Common myeloid progenitor, CD34-positive (primary cell): ENCODE measurements at places on chromosomes 6 and 20.

DNA sequence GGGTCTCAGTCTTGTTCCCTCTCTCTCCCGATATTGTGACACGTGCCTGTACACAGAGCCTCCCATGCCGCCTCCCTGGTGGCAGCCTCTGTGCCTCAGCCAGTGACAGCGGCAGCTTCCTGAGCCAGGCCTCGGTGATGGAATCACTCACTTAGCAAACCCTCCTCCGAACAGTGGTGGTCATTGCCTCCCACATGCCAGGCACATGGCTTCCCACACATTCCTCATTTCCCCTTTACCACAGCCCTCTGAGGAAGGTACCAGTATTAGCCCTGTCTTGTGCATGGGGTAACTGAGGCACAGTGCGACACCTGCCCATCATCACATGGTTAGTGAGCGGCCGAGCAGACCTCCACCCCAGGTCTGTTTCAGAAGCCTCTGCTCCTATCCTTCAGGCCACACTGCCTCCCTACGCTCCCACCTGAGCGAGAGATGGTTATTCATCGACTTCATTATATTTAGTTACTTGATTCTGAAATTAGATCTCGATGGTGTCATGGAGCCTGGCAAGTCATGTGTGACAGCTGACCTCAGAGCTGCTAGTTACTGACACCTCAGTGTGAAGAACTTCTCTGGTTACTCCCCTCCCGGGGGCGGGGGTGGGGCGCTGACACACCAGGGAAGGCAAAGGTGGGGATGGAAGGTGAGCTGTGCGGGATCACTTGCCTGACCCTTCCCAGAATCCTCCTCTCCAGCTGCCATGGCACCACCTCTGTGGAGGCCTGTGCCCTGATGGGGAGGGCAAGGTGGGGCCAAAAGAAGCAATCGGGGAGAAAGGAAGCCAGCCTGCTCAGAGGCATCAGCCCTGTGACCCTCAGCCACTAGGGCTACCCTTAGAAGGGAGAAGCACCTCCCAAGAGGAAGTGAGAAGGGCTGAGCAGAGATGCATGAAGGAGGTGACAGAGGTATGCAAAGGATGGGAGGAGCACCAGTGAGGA lies 17.9 kb downstream of the MDGA1 start:
- no peak overlapping the region for H3K4me3 ChIP-seq
- H3K4me1 ChIP-seq, result no peaks in the 10 kb centered on the region
- H3K27ac ChIP-seq, result no peak overlapping the region
- no peak for DNase-seq
- H3K27me3 ChIP-seq, result no peaks in the 10 kb centered on the region

DNA sequence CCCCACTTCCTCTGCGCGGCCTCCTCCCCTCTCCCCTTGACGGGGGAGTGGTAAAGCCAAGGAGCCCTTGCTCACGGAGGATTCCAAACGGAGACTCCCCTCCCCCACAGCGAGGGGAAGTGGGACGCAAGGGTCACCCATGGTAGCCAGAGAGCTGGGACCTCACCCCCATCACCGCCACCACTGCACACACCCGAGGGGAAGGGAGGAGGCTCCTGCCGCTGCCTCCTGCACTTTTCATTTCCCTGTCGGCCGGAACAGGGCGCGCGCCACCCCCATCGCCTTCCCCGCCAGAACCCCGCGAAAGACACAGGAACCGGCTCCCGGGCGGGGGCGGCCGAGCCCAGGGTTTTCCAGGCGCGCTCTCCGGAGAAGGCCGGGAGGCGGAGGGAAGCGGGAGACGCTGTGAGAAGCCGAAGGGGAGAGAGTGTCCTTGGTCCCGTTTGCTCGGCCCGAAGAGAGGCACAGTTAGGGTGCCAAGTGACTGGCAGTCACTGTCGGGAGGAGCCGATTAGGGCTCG lies 789 bp downstream of the CCND3 start:
- H3K4me3 ChIP-seq, result peak overlapping the region; percentile 53
- no peaks in the 10 kb centered on the region for H3K36me3 ChIP-seq
- H3K4me1 ChIP-seq, result peaks cover 64% of the 10 kb centered on the region
- no peak overlapping the region for H3K27ac ChIP-seq

DNA sequence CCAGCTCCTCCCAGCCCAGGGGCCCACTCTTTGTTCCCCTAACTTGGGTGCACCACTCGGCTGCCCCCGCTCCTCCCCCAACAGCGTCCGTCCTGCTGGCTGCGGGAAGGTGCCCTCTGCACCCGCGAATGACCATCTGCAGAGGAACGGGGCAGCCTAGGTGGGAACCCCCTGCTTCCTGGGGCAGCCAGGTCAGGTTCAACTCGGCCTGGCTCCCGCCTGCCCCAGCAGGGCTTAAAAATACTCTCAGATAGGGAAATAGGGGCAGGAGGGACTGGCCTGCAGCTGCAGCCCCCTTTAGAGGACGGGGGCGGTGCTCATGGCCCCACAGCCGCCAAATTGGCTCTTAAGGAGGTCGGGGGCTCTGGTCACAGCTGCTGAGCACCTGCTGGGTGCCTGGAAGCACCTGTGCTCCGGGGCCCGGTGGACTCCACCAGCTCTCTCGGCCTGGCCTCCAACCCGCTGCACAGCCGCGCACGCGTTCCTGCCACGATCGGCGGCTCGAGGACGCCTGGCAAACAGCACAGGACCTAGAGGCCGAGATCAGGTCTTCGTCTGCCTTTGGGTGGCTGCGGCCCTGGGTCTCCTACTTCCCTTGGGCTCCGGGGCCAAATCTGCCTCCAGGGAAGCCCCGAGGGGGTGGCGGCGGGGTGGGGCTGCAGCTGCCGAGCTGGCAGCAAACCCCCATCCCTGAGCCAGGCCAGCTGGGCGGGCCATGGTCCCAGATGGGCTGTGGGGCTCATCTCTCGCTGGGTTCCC lies 700 bp upstream of the LAMA5 start:
- no peaks in the 10 kb centered on the region for H3K36me3 ChIP-seq
- DNase-seq, result peak; percentile 41
- H3K27ac ChIP-seq, result no peak overlapping the region
- H3K27me3 ChIP-seq, result peaks cover 13% of the 10 kb centered on the region
- H3K4me3 ChIP-seq, result peak overlapping the region; percentile 16

- no peak overlapping the region for H3K27ac ChIP-seq
- no peaks in the 10 kb centered on the region for H3K27me3 ChIP-seq
- peaks cover 18% of the 10 kb centered on the region for H3K4me1 ChIP-seq
- H3K4me3 ChIP-seq, result no peak overlapping the region
- peak; percentile 52 for DNase-seq
These were observed 45.0 kb downstream of the LYRM4 start for GRCh38 chr6:5215799-5216198.

- DNase-seq, result peak; percentile 50
- no peak overlapping the region for H3K27ac ChIP-seq
- no peaks in the 10 kb centered on the region for H3K27me3 ChIP-seq
- H3K4me1 ChIP-seq, result peaks cover 47% of the 10 kb centered on the region
These were observed 3.3 kb downstream of the VEGFA start for GRCh38 chr6:43773050-43773979.

GRCh38 chr20:59873409-59873808 lies 60.0 kb downstream of the SYCP2 start:
- H3K4me1 ChIP-seq, result no peaks in the 10 kb centered on the region
- H3K27me3 ChIP-seq, result no peaks in the 10 kb centered on the region
- H3K4me3 ChIP-seq, result no peak overlapping the region
- no peak overlapping the region for H3K27ac ChIP-seq
- DNase-seq, result no peak

DNA sequence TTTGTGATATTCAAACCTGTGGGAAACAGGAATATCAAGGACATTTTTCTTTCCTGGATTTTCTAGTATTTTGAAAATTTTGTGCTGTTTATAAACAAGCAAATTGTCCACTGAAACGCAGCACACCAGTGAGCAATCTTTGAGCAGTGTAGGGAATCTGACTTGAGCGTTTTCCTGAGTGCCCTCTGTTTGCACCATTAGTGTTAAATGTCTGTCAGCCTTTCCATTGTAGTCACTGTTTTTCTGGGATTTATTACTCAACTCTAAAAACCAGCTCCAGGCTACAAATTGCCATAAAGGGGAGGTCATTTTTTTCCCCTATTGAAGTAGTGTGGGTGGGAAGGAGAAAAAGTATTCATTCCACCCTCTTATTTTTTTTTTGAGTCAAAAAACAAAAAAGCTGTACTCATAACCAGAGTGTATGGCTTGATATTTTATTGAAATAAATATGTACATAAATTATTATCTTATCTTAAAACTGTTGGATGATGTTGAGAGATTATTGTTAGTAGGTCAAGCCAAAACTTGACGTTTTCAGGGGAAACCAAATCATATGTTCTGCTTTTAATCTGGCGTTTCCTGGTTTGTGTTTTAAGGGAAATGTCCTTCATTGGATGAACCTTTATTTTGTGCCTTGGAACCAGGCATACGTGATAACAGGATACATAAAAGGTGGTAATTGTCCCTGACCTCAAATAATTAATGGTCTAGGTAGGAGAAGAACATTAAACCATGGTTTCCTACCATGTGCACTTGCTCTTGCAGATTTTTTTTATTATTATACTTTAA lies 51.8 kb downstream of the TSHZ2 start:
- H3K36me3 ChIP-seq, result no peaks in the 10 kb centered on the region
- no peak for DNase-seq
- no peak overlapping the region for H3K27ac ChIP-seq
- H3K27me3 ChIP-seq, result no peaks in the 10 kb centered on the region
- H3K4me3 ChIP-seq, result no peak overlapping the region

GRCh38 chr20:37537505-37537904 lies 9.8 kb upstream of the BLCAP start:
- no peak overlapping the region for H3K4me3 ChIP-seq
- no peak overlapping the region for H3K27ac ChIP-seq
- peaks cover 15% of the 10 kb centered on the region for H3K4me1 ChIP-seq
- no peaks in the 10 kb centered on the region for H3K36me3 ChIP-seq
- DNase-seq, result no peak
- H3K27me3 ChIP-seq, result no peaks in the 10 kb centered on the region

DNA sequence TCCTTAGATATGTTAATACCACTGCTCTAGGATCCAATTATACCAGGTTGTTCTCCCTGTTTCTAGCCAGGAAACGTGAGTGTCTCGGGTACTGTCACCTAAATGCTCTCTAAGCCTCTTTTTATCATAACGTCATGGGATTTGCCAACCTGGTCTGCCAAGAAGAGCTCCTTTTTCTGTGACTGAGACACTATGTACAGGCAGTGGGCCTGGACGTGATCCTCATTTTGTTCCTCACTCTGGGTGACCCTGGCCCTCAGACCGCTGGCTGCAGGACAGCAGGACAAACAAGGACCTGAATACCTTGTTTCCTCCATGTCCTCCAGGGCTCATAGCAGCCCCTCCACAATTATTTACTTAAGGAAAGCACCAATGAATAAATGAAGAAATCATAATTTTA lies 69.1 kb downstream of the CD164 start:
- peaks cover 11% of the 10 kb centered on the region for H3K4me1 ChIP-seq
- H3K4me3 ChIP-seq, result no peak overlapping the region
- DNase-seq, result no peak
- H3K27me3 ChIP-seq, result no peaks in the 10 kb centered on the region

DNA sequence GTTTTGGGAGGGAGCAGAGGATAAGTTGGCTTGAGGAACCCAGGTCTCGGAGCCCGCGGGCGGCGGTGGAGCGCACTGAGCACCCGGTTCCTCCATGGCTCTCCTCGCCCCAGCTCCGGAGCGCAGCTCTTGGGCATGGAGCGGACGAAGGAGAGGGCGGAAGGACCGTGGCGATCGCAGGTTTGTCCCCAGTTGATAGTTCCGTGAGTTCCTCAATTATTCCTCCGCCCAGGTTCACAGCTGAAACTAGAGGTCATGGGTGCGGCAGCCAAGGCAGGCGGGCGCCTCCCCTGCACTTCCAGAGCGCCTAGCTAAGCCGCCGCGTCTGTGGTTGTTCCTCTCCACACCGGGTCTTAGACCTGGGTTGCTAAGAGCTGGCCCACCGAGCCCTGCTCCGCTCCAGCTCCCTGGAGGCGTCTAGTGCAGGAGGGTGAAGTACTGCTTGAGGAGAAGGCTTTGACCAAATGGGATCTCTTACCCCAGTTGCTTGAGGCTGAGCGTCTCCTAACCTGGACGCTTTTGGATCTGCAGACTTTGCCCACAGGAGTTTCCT lies at the start of gene HTR1B:
HTR1B (minus strand) TSS at position 184 of the 553 bp plus-strand sequence; CDS start at position 96, 88 bp downstream.
- peaks cover 43% of the 10 kb centered on the region for H3K27me3 ChIP-seq
- no peak within 1 kb of the TSS for H3K27ac ChIP-seq
- peak within 1 kb of the TSS; percentile 65 for H3K4me3 ChIP-seq

DNA sequence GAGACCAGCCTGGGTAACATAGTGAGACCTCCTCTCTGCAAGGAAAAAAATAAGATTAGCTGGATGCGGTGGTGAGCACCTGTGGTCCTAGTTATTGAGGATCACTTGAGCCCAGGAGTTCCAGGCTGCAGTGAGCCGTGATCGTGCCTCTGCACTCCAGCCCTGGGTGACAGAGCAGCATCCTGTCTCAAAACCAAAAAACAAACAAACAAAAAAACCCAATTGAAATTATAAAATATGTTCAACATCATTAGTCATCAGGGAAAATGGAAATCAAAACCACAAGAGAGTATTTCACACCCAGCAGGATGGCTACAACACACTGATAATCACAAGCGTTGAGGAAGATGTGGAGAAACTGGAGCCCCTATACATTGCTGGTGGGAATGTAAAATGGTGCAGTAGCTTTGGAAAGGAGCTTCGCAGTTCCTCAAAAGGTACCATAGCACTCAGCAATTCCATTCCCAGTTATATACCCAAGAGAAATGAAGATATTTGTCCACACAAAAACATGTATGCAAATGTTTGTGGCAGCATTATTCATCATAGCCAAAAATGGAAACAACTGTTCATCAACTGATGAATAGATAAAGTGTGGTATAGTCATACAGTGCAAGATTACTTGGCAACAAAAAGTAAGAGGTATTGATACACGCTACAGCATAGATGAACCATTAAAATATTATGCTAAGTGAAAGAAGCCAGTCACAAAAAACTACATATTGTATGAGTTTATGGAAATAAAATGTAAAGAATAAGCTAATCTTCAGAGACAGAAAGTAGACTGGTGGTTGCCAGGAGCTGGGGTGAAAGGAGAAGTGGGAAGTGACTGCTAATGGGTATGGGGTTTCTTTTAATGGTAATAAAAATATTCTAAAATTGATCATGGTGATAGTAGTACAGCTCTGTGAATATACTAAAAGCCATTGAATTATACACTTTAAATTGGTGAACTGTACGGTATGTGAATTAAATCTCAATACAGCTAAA lies 38.7 kb upstream of the RIPOR2 start:
- DNase-seq, result peak; percentile 79
- H3K4me1 ChIP-seq, result peaks cover 4% of the 10 kb centered on the region
- no peak overlapping the region for H3K4me3 ChIP-seq
- no peak overlapping the region for H3K27ac ChIP-seq

GRCh38 chr6:90890683-90891330 lies 303.9 kb upstream of the MAP3K7 start:
- H3K4me1 ChIP-seq, result peaks cover 16% of the 10 kb centered on the region
- no peak overlapping the region for H3K27ac ChIP-seq
- DNase-seq, result no peak
- no peaks in the 10 kb centered on the region for H3K27me3 ChIP-seq
- no peak overlapping the region for H3K4me3 ChIP-seq
- H3K36me3 ChIP-seq, result no peaks in the 10 kb centered on the region

- no peaks in the 10 kb centered on the region for H3K4me1 ChIP-seq
- no peaks in the 10 kb centered on the region for H3K27me3 ChIP-seq
- H3K27ac ChIP-seq, result no peak overlapping the region
- DNase-seq, result no peak
- no peak overlapping the region for H3K4me3 ChIP-seq
- peaks cover 95% of the 10 kb centered on the region for H3K36me3 ChIP-seq
These were observed 125.7 kb downstream of the ZMYND8 start for GRCh38 chr20:47230811-47231256.

GRCh38 chr20:7981374-7981773 lies 38.2 kb downstream of the TMX4 start:
- H3K4me3 ChIP-seq, result no peak overlapping the region
- H3K36me3 ChIP-seq, result peaks cover 35% of the 10 kb centered on the region
- no peak for DNase-seq
- no peak overlapping the region for H3K27ac ChIP-seq
